ENCODE measurements at places on chromosomes 11 and 22.

DNA sequence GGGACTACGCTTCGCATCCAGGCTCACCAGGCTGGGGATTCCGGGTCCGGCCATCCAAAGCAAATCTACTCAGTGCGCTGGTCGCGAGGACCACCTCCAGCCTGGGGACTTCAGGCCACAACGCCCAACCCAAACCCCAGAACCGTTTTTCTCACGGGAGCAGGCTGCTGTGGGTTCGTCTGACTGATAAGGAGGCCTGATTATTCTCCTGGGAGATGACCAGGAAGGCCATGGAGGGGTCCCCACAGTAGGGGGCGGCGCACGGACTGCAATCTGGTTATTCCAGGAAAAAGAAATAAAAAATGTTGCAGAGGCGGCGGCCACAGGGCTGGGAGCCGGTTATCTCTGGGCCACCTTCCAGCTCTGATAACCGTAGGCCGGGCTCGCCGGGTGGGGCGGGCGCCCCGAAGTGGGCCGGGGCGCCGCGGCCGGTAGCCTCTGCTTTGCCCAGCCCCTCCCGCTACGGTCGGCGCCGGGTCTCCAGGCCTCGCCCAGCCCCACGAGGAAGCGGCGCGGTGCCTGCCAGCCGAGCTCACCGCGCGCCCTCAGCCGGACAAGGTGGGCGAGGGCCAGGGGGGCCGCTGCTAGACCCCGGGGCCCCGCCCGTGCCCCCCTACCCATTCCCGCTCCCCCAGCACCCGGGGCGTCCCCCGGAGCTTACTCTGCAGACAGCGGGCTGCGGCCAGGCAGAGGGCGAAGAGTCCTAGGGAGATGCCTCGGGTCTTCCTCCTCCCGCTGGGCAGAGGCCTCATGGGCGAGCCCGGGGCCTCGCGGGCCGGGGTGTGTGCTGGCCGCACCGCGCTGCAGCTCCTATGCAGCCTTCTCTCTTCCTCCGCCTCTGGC is 446 bp downstream of the VSTM5 start:
- DNase-seq: no peak

DNA sequence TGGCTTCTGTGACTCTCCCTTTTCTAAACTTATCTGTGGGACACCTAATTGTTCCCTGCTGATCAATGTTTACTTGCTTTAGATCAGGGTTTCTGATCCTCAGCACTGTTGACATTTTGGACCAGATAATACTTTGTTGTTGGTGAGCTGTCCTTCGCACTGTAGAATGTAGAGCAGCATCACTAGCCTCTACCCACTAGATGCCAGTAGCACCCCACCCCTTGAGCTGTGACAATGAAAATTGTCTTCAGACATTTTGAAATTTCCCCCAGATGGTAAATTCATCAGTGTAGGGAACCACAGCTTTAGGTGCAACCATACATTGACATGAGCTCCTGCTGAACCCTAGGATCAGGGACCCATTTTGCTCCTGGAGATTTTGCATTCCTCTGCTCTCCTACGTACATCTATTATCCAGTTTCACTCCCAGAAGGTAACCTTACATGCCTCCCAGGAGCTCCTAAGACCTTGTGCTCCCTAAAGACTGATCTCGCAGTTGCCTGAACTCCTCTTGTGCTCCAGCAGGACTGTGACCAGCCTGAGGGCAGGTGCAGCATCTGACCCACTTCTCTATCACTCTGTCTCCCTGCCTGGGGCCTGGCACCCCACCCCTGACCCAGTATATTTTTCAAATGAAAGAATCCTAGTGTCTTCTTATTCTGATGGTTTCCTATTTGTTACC is 107.8 kb downstream of the FAR1 start:
- DNase-seq: no peak

GRCh38 chr11:100681064-100681502 is 6.0 kb upstream of the ARHGAP42 start:
- no peak for DNase-seq

DNA sequence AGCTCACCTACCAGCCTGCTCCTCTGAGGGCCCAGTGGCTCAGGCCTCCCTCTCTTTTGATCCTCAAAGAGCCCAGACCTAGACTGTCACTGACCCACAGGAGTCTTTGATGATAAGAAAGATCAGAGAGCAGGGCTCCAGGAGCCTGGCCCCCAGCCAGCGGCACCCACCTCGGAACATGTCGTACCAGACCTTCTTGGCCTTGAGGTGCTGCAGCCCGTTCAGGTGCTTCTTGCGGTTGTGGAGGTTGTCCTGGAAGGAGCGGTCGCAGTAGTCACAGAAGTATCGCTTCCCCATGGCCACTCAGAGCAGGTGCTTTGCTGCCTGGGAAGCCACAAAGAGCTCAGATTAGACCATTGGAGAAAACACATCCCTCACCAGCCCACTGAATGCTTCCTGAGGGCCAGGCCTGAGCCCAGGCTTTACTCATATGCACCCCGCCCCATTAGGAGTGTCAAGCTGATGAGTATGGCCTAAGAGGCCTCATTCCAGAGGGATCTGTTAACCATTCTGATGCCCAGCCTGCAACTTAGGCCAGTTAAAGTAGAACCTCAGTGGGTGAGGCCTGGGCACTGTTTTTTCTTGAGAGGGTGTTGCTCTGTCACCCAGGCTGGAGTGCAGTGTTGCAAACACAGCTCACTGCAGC is 18.4 kb downstream of the ZMAT5 start:
- DNase-seq: no peak

DNA sequence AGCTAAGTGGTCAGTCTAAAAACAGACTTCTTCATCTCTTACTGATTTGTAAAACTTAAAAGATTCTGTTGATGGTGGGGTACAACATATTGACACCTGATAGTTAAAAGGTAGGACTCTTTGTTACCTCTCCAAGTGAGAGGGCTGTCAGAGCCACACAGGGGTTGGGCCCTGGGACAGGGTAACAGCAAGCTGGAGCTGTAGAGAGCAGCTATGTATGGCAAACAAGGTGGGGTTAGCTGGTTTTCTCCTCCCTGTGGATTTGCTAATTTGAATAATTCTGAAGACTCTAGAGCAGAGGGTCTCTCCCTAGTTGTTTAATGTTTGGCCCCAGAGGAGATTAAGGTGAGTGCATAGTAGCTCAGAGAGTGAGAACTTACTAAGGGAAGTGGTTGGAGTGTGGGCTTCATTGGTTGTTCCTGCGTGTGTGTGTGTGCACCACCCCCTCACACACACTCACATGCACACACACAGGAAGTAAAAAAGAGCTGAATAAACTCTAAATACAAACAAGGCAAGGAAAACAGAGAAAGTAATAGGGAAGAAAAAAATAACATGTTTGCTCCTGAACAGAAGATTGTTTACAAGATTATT is 9.2 kb upstream of the GAS2 start:
- peak; percentile 20 for DNase-seq

- DNase-seq: no peak
These were observed 88.3 kb downstream of the UVRAG start for GRCh38 chr11:75903276-75903675.

DNA sequence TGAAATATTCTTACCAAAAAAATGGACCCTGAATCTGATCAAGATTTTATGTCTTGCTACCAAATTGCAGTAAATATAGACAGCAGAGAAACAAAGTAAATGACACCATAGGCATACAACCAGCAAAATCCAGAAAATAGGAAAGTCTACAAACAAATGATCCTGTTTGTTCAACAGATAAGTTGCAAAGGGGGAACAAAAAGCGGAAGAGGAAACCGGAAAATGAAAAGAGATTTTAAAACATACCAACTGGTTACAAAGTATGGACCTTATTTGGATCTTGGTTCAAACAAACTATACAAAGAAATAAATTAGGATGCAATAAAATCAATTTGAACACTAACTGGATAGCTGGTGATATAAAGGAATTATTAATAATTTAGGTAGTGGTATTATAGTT is 92.0 kb downstream of the TMPRSS5 start:
- no peak for DNase-seq

DNA sequence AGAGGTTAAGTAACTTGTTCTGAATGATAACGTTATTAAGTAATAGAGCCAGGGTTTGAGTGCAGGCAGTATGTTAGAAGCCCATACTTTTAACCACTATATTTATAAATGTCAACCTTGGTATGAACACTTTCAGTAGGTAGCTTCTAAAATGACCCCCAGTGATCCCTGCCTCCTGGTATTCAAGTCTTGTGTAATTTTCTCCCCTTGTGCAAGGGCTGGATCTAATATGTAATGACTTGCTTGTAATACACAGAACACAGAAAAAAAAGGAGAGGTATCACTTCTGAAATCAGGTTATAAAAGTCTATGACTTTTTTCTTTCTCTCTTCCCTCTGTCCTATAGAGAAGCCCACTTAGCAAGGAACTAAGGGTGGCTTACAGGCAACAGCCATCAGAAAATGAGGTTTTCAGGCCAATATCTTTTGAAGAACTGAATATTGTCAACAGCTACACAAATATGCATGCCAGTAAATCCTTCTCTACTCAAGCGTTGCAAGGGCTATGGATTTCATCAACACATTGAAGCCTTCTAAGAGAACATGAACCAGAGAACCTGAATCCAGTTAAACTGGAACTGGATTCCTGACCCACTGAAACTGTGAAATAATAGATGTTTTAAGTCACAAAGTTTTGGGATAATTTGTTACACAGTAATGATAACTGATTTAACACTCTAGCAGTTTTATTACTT is 712.3 kb downstream of the METTL15 start:
- DNase-seq: no peak
